GM13976 (cell line): ENCODE measurements at places on chromosomes 11 and 22.

DNA sequence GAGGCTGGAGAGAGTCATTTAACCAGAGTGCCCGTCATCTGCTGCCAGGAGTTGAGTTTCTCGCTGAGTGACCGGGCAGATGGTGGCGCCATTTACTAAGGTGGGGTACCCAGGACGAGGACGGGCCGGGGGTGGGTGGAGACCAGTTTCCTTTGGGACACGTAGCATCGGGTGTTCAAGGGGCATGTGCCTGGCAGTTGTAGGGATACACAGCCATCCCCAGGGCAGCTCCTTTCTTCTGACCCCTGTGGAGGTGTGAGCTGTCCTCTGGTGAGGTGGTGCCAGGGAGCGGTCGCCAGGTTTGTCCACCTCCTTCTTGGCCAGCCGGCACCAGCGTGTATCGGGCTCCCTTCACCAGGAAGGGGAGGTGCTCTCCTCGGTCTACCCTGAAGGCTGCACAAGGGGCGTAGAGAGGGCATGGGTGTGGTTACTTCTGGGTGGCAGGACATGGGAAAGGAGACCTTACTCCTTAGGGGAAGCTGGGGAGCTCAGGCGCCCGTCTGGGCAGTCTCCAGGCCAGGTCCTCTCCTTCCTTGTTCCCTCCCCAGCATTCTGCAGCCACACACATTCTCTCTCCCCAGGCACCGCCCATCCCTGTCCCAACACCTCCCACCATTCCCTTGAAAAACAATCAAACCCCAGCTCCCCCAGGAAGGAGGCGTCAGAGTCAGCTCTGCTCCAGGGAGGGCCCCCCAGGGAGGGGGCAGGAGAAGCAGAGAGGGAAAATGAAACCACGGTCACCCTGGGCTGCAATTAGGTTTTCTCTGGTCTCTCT lies 10.3 kb upstream of the MB start:
- peak; percentile 79 for DNase-seq

DNA sequence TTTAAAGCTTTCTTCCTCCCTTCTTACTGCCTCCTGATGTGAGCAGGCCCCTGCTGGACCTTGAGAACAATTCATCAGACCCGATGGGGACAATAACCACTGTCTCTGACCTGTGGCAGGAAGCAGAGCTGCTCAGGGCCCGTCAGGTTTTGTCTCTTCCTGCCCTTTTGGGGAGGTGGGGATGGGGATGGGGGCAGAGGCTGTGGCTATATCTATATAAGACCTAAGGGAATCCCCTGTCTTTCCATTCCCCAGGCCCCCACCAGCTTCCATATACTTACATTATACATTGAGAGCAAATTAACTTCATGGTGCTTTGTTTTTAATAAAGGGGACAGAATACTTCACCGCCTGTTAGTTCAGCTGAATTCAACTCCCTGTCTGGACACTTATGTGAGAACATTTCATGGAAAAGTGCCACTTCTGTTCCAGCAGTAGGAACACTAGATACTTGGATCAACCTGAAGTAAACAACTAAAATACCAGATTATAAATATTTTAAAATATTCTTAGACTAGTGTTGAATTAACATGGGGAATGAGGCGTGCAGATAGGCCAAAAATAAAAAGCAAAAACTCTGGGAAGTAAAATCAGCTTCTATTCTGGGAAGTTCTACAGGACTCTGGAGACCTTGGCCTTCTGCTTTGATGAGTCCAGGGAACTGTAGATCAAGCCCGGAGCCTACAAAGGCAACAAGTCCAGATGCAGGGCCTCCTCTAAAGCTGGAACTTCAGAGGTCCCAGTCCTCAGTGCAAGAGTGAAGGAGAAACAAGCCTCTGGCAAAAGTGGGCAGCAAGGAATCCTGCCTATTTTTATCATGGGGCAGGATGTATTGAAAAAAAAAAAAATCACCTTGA lies 11.1 kb downstream of the ZP1 start:
- no peak for DNase-seq

DNA sequence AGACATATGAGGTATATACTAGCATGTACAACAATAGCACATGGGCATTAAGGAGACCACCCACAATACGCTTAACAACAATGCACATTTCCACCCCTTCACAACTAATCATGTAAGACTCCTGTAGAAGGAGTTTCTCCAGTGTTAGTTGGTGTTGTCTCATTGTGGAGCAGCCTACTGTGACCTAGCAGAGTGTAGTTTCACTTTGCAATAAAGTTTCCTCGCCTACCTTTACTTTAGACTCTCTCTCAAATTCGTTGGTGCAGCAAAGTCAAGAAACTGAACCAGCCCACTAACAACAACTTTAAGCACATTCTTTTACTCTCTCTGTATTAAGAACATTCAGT lies 863.6 kb downstream of the FAM181B start:
- DNase-seq = no peak

GRCh38 chr11:95891423-95892170 lies 32.3 kb downstream of the MTMR2 start:
- DNase-seq = no peak

DNA sequence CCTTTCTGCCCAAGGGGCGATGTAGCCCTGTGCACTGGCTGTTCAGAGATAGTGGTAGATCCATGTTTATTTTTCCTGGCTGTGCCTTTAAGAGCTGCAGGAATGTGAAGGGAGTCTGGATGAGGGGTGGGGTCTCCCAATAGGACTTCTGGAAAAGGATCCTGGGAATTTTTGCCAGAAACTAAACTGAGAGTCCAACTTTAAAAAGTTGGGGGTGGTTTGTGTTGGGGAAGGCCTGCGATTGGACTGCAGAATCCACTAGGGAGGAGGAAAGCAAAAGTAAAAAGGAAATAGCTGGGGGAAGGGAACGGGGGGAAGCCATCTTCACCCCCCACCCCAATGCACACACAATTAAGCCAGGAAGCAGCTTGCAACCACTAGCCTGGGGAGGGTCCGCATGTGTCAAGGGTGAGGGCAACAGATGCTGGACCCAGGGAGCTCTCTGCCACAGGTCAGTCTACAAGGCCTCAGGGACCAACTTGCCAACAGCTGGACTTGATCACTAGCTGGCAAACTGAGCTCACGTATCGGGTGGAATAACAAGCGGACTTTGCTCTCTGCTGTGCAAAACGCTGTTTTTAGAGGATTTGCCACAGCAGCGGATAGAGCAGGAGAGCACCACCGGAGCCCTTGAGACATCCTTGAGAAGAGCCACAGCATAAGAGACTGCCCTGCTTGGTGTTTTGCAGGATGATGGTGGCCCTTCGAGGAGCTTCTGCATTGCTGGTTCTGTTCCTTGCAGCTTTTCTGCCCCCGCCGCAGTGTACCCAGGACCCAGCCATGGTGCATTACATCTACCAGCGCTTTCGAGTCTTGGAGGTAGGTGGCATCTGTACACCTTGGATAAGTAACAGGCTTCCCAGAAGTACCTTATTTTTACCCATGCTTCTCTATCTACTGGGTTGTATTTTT lies at the start of gene OLFML1:
TSS of gene OLFML1 (plus strand) at position 321 of the 912 bp plus-strand sequence. CDS start at position 691, 370 bp downstream.
- no peak for DNase-seq

DNA sequence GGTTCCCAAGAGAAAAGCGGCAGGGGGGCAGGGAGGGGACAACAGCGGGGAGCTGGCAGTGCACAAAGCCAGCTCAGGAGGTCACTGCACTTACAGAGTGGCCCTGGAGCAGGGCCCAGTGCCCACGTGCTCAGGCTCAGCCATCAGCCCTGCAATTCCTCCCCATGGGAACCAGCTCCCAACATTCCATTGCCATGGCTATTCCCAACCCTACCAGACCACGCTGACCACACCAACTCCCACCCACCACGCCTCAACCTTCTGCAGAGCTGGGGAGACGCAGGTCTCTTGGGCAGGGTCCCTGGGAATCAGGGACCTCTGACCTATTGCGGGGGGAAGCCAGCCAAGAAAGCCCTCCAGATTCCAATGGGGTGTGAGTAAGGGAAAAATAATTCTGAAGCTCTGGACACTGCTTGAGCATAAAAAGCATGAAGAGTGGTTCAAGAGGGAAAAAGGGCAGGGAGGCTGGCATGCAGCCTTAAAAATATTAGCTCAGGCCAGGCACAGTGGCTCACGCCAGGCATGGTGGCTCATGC lies 38.3 kb upstream of the TFIP11 start:
- no peak for DNase-seq

- DNase-seq = no peak
Measured at GRCh38 chr22:27857443-27857842, 55.9 kb upstream of the MN1 start.

GRCh38 chr11:100756559-100756958 lies 69.5 kb downstream of the ARHGAP42 start:
- DNase-seq = no peak

DNA sequence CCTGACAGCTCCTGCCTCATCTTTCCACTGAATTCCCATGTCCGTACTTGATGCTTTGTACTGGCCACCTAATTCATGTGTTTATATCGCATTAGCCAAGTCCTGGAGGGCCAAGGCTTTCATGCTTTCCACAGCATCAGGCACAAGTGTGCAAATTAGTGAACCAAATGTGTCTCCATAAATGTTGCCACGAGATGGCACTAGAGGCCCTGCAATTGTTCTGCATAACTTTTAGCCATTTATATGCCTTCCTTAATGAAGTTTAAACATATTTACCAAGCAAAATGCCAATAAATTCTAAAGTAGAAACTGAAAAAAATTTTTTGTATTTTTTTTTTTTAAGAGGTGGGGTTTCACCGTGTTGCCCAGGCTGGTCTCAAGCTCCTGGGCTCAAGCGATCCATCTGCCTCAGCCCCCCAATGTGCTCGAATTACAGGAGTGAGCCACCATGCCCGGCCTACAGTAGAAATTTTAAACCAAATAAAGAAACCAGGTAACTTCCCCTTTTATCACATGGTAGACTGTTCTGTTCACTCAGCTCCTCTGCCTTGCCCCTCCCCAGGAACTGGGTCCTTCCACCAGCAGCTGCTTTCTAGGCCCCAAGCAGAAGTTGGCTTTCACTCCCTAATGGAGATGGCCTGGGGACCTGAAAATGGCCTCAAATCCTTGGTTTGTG lies 20.8 kb upstream of the IL18BP start:
- DNase-seq = peak; percentile 58

GRCh38 chr11:47565340-47566148 lies at the start of gene PTPMT1:
TSS of gene PTPMT1 (plus strand) at chr11:47565599. CDS start at chr11:47565623, 24 bp downstream.
- DNase-seq = peak; percentile 91

GRCh38 chr11:22711071-22711770 lies 44.8 kb downstream of the GAS2 start:
- no peak for DNase-seq

GRCh38 chr11:111463276-111463675 lies 48.9 kb downstream of the BTG4 start:
- DNase-seq = no peak

GRCh38 chr11:75508051-75508561 lies 17.6 kb downstream of the GDPD5 start:
- no peak for DNase-seq

DNA sequence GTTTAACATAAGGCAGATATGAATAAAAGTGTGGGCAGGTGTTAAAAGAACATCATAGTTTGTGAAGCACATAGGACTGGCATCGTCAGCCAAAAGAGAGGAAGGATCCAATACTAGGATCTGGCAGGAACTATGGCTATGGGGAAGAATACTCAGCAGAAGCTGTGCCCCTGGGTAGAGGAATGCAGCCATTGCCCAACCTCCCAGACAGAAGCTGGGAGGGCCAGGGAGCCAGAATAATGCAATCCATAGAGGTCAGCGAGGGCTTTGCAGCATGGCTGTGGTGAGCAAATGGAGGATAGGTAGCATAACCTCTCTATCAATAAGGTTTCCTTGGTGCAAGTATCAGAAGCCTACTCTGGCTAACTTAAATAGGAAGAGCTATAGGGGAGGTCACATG lies 11.7 kb upstream of the CSTF3 start:
- no peak for DNase-seq

DNA sequence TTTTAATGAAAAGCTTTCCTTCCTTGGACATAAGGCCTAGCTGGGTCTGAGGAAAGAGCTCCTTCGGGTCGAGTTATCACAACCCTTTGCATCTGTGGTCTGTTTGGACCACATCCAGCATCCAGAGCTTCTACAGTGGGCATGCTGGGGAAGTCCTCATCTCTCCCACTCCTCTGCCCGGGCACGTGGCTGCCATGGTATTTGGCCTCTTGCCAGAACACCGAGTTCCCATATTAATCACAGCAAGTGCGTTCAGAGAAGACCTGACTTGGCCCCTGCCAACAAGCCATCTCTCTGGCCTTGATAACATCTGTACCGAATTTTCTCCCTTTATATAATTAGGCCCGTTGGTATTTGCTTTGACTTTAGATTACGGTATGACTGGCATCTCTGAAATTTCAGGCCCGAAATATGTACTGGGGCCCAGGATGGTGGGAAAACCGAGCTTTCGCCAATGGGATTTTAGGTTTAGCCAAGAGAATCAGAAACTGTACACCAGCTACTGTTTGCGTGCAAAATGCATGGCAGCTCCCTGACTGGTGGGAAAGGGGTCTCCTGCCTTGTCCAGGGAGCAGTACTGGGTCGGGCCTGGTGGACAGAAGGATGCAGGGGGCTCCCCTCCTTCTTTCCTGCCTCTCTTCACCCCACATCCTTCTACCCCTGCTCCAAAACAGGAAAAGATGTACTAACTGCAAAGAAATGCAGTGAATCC lies 90.0 kb downstream of the MICAL2 start:
- DNase-seq = no peak

GRCh38 chr11:109309153-109309552 lies 112.8 kb upstream of the C11orf87 start:
- no peak for DNase-seq

DNA sequence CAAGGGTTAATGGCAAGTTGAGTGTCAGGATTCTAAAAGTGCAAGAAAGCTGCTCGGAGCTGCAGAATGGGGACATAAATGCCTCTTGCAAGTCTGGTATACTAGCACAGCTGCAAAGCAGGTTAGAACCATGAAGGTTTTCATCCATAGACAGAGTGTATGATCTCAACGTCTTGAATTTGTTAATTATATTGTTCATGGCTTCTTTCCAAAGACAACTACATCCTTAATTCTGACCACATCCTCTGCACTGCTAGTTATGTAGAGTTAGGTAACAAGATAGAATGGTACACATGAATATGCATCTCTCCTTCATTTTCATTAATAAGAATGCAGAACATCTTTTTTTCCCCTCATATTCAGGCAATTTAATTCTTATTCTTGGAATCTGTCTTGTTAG lies 34.2 kb downstream of the EXPH5 start:
- no peak for DNase-seq

- peak; percentile 27 for DNase-seq
Measured at GRCh38 chr11:43518408-43519160, 159.9 kb downstream of the TTC17 start.

DNA sequence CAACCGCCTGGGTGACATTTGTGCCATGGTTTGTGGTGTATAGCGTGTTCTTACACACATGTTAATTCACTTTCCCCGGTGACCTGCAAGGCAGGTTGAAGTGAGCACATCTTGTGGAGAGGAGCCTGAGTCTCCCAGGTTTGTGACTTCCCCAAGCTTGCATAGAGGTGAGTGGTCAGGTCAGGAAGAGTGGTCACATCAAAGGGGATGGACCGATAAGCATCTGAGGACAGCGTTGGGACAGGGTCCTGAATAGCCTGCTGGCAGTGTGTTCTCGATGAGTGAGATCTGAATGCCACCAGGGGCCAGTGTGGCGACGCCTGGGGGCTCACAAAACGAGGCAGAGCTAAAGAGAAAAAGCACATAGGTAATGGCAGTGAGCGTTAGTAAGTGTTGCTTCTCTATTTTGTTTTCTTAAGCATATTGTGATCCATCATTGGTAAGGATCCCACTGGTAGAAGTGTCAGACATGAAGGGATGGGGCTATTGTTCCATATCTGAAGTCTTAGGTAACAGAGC lies 154.6 kb downstream of the GRIK4 start:
- DNase-seq = no peak
